ENCODE measurements at places on chromosomes 6 and 20.

GRCh38 chr6:10951675-10952282 lies 64.9 kb downstream of the SYCP2L start:
- DNase-seq = no peak

GRCh38 chr6:107275330-107275865 lies 160.1 kb upstream of the BEND3 start:
- DNase-seq = no peak

DNA sequence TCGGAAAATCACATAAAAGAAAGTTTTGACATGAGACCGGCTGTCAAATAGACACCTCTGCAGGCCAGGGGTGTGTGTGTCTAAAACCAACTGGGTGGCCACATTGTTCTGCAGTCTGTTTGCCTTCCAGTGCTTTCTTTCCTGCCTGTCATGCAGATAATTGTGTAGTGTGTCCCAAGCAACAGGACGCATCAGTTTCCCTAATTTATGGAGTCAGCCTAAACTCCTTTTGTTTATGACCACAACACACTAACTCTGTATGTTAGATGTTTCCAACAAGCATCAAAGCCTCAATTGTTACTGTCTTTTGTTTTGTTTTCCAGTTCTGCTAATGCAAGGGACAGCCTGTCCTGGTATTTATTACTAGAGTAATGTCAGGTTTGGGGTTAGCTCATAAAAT lies 205.7 kb downstream of the ATXN1 start:
- DNase-seq = no peak

DNA sequence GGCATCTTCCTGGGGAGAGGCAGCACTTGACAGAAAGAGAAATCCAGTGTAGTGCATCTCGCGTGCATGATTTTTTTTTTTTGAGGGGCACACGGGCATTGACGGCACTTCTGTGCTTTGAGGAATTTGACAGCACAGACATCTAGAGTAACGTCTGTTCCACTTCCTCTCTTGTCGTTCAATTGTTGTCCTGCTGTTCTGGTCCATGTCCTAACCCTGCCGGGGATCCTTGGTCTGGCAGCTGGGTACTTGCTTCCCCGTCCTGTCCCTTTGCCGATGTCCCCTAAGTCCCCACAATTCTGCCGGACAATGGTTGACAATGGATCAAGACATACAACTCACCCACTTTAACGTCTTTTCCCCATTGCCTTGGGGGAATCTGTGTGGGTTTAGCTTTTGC lies 46.0 kb upstream of the NAA20 start:
- no peak for DNase-seq

GRCh38 chr6:131555992-131556391 lies 17.0 kb upstream of the ARG1 start:
- no peak for DNase-seq

- DNase-seq = no peak
Observed at GRCh38 chr20:32481311-32482142, 103.6 kb downstream of the NOL4L start.

DNA sequence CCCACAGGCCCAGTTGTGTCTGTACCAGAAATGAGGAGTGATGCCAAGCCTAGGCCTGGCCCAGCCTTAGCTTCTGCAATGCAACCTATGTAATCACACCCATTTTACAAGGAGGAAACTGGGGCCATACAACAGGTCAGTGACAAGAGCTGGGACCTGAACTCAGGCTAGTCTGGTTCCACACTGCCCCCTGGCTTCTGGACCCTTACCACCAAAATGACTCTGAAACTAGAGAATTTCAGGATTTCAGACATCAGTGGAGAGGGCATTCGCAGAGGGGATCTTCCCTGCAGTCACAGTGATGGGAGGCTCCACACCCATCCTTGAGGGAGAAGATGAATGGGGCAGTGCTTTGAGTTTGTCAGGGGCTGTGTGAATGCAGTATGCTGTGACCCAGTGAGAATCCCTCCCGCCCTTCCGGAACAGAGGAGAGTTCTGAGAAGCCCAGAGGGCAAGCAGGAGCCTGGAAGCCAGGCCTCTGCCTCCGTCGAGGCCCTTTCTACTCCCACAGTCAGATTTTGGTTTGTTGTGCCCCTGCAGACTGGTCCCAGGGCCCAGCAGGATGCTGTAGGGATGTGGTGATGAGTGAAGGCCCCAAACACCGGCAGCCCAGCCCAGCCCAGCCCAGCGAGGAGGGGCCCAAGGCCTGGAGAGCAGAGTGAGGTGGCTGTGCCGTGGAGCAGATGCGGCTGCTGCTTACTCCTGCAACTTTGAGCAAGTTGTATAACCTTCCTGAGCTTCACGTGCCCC lies 48.1 kb upstream of the MYL9 start:
- peak; percentile 28 for DNase-seq

DNA sequence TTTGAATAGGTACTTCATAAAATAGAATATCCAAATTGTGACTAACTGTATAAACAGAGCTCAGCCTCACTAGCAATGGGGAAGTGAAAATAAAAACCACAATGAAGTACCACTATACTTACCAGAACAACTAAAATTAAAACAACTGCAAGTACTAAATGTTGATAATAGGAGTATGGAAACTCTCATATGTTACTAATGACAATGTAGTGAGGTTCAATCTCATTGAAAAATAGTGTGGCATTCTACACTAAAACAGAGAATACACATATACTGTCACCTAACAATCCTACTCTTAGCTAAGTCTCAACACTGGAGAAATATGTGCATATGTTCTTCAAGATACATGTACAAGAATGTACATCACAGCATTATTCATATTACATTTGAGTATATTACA lies 132.0 kb upstream of the CARMIL1 start:
- no peak for DNase-seq

DNA sequence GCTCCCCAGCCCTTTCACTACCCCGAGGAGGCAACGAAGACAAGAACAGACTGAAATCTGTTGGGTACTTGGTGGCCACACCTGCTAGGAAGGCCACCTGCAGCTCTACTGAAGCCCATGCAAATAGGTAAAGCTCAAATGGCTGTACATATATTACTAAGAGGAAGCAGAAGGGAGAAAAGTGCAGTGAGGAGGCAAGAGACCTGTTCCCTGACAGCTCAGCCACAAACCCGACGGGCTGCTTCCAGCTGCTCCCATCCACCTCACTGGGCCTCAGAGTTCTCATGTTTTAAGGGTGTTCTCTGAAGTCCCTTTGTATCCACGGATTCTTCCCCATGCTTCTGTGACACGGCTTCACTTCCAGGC lies 24.6 kb downstream of the TRAM2 start:
- DNase-seq = no peak

DNA sequence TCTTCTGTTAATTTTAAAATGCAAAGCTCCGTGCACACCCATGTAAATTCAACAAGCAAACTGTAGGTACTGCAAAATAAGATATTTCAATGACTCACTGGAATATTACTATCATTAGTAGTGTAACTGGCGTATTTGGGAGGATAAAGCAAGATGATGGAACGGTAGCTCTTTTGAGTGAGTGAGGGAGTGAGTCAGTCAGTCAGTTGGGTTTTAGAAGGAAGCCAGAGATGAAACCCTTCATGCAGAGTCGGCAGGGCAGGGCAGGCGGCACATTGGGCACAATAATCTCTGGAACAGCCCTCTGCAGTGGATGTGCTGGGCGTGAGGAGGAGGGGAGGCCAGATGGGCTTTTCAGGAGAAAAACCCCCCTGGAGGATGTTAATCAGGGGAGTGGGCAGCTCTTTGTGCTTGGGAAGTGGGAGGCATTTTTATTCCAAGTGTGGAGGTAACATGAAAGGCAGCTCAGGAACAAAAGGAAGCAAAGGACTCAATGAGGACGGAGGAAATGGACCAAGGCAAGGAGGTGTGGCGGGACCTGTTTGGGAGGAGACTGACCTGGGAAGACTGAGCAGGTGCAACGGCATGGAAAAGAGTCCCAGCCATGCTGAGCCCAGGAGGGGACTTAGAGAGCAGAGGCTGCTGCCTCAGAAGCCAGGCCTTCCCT lies 171.2 kb downstream of the ZDHHC14 start:
- DNase-seq = no peak

- DNase-seq = no peak
Observed at GRCh38 chr6:25392372-25392771, 113.2 kb downstream of the CARMIL1 start.

DNA sequence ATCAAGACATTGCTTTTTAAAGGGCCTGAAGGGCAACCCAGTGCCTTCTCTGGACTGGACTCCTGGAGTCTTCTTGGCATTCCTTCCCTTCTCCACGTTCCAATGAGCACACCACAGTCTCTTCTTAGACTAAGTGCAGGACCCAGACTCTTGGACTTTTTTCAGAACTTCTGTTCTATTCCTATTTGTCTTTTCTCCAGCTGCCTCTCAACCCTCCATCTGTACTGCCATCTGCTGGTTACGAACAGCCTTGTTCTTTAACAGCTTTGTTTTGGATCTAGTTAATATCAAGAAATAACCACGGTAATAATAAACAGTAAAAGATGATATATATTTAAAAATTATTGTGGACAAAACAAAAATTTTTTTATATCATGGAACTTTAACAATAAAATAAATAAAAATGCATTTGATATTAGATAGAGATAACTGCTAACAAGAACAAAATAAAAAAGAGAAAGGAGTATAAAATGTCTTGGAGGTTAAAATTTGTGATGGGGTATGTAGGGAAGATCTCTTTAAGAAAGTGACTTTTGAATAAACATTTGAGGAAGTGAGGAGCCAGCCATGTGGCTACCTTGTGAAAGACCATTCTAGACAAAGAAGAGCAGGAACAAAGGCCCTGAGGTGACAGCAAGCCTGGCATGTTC lies 105.1 kb upstream of the HCRTR2 start:
- no peak for DNase-seq

DNA sequence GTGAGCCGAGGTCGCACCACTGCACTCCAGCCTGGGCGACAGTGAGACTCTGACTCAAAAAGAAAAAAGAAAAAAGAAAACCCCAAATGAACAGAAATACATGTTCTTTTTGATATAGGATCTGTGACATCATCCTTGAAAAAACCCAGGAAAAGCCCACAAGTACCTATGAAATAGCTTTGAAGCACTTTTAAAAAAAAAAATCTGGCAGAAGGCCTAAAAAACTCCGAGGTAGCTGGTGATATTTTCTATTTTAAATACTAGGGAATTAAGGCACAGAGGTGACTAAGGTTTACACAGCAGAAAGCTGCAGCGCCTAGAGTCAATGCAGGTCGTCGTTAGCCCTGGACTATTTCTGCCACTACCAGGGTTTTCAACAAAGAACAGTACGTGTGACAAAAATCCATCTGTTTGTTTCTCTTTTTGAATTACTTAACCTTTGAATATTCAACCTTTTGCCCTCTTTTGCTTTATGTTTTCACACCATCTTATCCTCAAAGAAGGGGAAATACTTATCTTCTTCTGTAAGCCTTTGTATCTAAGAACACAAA lies 39.4 kb upstream of the EEF1A1 start:
- DNase-seq = no peak

Data from T-helper 1 cell (primary cell).